Tibial artery (tissue), 4 donors: ENCODE measurements at places on chromosomes 2 and 18.

DNA sequence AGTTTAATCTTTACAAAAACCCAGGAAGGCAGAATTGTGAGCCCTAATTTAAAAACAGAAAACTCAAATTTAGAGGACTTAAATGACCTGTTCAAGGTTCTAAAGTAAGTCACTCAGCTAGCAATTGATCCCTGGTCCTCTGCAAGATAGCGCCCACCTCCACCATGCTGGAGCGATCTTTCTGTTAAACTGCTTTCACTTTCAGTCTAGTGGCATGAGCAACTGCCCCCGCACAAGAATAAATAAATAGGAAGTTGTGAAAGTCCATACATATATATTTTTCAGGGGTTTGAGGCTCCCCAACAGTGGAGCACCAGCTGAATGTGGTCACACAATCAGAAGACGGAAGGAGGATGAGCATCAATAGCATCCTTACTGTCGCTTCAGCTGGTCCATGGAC, 217.9 kb downstream of the NAPG start:
- DNase-seq, result no peak

GRCh38 chr2:142134911-142135310, 4.1 kb upstream of the LRP1B start:
- no peak for DNase-seq

DNA sequence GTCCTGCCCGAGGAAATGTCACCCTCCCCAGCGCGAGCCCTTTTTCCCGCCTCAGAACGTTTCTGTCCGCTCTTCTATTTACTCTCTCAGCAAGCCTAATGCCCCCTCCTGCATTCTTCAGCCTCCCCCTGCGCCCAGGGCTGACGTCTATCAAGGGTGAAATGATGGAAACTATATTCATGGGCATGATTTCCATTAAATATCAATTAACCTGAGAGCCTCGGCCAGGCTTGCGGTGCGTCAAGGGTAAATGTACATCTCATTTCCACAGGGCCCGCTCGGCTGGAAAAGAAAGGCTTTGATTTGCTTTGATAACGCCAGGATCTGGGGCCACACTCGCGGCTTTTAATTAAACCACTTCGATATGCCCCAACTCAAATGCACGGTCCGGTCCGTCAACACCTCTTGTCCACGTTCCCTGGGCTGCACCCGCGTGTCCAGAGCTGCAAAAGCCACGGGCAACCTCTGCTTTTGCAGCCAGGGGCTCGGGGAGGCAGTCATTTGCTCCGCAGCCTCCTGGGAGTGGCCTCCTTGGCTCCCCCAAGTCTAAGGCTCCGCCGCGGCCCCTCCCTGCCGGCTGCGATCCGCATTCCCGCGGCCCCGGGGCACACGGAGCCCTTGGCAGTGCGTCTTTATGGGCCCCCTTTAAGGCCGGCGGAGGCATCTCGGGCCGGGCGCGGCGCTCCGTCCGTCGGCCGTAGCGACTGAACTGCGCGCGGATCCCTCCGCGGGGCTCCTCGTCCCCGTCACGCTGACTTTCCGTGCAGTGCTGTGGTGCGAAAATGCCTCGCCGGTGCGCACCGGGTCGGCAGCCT, at the start of gene HOXD8:
Gene HOXD8, plus strand, starts transcription at position 724 of the 815 bp plus-strand sequence. CDS start 662 bp downstream, outside the sequence.
- no peak for DNase-seq

GRCh38 chr2:54212456-54212855, 43.6 kb downstream of the TSPYL6 start:
- no peak for DNase-seq

DNA sequence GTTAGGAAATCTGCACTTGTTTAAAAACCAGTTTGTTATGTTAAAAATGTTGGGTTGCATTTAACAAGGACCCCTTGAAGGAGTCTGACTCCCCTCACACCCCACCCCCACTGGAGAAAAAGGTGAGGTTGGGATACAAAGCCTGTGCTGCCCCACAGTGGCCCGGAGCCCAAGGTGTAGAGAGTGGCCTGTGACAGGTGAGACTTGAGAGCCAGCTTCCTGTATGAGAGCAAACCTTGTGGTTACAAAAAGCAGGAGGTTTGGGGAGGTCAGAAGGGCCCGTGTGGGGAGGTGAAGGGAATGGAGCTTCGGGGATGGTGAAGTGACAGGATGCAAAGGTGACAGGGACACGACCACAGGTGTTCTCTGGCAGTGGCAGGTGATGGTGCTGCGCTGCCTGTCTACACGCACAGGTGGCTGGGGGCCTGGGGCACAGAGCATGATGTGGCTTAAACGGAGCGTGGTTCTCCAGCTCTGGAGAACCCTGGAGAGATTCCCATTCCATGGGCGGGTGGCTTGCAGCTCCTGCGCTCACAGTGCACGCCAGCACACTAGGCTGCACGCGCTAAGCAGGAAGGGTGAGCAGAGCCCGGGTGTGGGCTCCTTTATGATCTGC, 29.0 kb downstream of the IMPA2 start:
- no peak for DNase-seq
